HFFc6 (cell line): ENCODE measurements at places on chromosomes 1 and 21. TPM values are rescaled to one million over a fixed set of nuclear protein-coding genes. Genes with fewer than 3 reads are reported as not detected.

Gene KRTAP12-2
- total RNA-seq, result not detected in 3 replicates

DNA sequence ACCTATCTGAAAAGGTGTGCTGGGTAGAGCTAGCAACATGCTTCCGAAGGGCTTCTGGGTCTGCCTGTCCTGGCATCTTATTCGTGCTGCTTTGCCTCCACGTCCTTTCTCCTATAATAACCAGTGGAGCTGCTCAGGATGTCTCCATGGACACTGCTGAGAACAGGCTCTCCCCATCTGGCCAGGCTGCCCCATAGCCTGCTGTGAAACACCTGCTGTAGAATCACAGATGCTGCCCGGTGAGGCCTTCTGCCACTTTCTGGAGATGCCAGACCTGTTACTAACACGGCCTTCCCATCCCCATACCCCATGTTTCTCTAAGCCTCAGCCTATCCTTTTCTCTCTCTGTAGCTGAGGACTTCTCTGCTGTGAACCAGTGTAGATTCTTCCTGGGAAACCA, 120.5 kb downstream of the IER5 start:
- no peak for DNase-seq

DNA sequence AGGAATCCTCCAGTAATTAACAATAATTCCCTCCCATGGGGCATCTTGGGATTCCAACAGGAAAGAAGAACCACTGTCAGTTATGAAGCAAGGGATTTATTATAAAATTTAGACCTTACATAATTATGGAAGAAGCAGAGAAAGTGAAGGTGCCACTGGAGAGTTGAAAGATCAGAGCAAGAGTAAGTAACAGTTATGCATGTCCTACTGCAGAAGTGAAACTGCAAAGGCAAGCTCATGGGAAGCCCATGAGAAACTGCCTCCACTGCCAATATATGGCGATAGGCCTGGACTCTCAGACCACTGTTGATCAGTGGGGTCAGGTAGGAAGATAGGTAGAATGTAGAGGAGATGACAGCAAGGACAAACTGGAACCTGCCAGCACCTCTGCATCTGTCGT, 123.6 kb upstream of the ZNF648 start:
- DNase-seq, result no peak

GRCh38 chr1:206895325-206895724, 1.9 kb upstream of the IL24 start:
- DNase-seq, result no peak

DNA sequence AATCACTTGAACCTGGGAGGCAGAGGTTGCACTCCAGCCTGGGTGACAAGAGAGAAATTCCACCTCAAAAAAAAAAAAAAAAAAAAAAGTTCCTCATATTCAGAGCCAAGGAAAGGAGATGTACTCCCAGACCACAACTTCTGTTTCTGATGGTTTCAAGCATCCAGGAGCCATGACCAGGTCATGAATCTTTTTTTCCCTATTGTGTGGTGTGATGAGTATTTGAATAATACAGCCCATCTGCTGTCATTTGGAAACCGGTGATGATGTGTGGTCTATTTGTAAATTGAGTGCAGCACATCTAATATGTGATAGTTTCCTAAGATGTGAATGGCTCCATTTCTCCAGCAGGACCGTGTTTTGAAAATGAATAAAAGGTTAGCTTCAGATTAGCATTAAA, 18.6 kb downstream of the PIK3CD start:
- DNase-seq, result no peak

GRCh38 chr1:51512120-51512519, 6.9 kb downstream of the EPS15 start:
- no peak for DNase-seq

- peak; percentile 73 for DNase-seq
Observed at GRCh38 chr1:198088360-198089071, 68.3 kb upstream of the NEK7 start.

- peak; percentile 95 for DNase-seq
Observed at GRCh38 chr1:24022581-24023361, 42.6 kb upstream of the SRSF10 start.

Gene CYP4A11
- not detected in 3 replicates for total RNA-seq

DNA sequence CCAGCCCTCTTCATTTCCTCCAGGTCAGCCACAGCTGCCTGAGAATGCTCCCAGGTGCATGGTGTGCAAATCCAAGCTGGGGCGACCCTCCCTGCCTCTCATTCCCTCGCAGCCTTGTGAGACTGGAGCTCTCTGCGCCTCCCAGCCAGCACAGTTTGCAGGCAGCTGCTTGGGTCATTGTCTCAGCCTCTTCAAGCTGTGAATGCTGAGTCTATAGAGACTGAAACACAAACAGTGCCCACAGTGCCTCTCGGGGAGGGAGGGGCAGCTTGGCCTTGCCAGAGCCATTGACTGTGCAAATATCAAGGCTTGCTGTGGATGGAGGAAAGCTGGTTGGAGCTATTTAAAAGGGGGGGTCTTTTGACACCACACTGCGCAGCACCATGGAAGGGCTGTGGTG, 10.6 kb downstream of the PLXNA2 start:
- no peak for DNase-seq

Gene TBX19
- total RNA-seq, result 0.34 to 0.55 TPM (median 0.41 TPM) in 3 replicates

DNA sequence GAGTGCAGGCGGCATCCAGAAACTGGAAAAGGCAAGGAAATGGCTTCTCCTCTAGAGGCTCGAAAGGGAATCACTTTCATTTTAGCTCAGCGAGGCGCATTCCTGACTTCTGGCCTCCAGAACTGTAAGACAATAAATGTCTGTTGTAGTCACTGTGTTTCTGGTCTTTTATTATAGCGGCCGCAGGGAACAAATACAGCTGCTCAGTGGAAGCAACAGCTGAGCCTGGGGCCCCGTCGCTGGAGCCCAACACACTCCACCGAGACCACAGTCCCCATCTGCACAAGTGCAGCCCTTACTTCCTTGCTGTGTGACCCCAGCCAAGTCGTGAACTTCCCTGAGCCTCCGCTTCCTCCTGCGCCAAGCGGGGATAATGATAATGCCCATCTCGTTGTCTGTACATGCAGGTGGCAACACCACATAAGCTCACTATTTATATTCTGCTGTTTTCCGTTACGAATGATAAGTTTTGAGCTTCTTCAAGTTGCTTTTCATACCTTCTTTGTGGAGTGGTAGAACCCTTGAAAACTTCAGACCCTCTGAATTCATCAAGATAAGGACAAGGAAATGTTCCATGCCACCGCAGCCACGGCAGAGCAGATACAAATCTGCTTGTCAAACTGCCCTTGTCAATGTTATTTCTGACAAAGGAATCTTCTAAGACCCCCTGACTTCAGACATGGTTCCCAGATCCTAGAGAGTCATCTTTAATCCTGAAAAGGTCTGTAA, 3.2 kb upstream of the LAPTM5 start:
- no peak for DNase-seq

Gene KRTAP7-1
- not detected in 3 replicates for total RNA-seq

Gene CBR3
- total RNA-seq, result 17.9 to 24.1 TPM (median 20.8 TPM) in 3 replicates

DNA sequence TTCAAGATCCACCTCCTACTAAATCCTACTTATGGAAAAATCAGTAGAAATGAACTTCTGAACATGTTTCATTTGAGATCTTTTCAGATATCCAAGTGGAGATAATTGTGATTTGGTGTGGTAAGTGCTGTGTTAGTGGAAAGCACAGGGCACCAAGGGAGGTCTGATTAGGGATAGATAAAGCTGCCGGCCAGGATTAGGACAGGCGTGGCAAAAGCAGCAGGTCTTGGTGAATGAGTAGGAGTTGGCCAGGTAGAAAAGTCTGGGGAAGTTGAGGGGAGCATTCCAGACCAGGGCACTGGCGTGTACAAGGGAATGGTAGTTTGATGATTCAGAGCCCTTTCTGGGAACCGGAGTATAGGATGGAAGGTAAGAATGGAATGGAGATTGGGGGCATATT, 47.8 kb downstream of the AZIN2 start:
- DNase-seq, result no peak

GRCh38 chr1:117076648-117077047, 16.5 kb downstream of the TTF2 start:
- no peak for DNase-seq

- DNase-seq, result no peak
Observed at GRCh38 chr1:204495777-204496176, 1.2 kb upstream of the PIK3C2B start.

- DNase-seq, result no peak
Observed at GRCh38 chr1:83109692-83110091, 889.2 kb downstream of the TTLL7 start.

Gene CELA2A
- total RNA-seq, result not detected in 3 replicates

DNA sequence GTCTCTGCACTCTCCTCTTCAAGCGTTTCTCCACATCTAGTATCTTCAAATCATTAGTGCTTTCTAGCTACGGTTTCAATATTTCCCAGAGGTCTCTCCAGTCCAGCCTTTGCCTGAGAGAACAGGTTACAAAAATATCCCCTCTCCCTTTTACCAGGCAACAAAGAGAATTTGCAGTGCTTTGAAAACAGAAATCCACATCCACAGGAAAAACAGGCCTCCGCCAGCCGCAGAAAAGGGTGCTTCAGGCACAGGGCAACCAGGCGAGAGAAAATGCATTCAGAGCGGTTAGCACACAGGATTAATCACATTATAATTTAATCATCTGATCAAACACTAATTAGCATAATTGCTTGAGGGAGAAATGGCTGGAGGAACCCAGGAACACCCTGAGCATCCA, 13.8 kb downstream of the DSCAM start:
- DNase-seq, result no peak

Gene FCAMR
- total RNA-seq, result not detected in 3 replicates

Gene UBR4
- total RNA-seq, result 80.3 to 111 TPM (median 98.3 TPM) in 3 replicates

Gene RRAGC
- total RNA-seq, result 24.7 to 27.2 TPM (median 25.0 TPM) in 3 replicates

DNA sequence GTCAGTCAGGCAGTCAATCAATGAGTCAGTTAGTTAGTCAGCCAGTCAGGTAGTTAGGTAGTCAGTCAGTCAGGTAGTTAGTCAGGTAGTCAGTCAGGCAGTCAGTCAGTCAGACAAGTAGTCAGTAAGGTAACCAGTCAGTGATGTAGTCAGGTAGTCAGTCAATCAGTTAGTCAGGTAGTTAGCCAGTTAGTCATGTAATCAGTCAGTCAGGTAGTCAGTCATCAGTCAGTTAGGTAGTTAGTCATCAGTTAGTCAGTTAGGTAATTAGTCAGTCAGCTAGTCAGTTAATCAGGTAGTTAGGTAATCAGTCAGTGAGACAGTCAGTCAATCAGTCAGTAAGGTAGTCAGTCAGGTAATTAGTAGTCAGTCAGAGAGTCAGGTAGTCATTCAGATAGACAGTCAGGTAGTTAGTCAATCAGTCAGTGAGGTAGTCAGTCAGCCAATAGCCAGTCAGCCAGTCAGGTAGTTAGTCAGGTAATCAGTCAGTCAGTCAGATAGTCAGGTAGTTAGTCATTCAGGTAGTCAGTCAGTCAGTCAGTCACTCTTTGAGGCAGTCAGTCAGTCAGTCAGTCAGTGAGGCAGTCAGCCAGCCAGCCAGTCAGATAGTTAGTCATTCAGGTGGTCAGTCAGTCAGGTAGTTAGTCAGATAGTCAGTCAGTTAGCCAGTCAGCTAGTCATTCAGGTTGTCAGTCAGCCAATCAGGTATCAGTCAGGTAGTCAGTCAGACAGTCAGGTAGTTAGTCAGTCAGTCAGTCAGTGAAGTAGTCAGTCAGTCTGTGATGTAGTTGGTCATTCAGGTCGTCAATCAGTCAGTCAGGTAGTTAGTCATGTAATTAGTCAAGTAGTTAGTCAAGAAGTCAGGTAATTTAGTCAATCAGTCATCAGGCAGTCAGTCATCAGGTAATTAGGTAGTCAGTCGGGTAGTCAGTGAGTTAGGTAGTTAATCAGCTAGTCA, 15.3 kb downstream of the KRTAP10-1 start:
- DNase-seq, result no peak

Gene ARTN
- 0.50 to 0.55 TPM (median 0.53 TPM) in 3 replicates for total RNA-seq

Gene PROX1
- 0.15 to 0.96 TPM (median 0.34 TPM) in 3 replicates for total RNA-seq

- DNase-seq, result no peak
Observed at GRCh38 chr1:14616632-14617396, 18.3 kb downstream of the KAZN start.

DNA sequence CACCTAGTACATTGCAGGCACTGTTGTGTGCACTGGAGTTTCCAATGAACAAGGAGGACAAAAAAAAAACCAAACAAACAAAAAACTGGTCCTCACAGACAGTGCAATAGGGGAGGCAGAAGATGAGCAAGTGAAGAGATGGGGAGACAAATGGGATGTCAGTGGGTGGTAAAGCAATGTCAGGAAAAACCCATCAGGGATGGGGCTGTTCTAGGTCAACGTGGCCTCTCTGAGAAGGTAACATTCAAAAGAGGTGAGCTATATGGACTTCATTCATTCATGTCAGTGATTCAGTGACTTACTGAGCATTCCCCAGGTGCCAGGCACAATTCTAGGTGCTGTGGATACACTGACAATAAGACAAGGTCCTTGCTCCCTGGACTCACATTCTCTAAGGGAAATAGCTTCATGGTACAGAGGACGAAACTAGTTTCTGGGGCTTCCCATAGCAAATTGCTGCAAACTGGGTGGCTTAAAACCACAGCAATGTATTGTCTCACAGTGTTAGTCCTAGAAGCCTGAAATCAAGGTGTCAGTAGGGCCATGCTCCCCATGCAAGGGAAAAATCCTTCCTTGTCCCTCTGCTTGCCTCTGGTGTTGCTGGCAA, 140.5 kb upstream of the KLHDC7A start:
- DNase-seq, result no peak

GRCh38 chr1:234546890-234547788, 62.8 kb downstream of the IRF2BP2 start:
- DNase-seq, result no peak

- DNase-seq, result no peak
Observed at GRCh38 chr1:197633447-197634078, 141.7 kb downstream of the DENND1B start.

Gene GREM2
- 5.4 to 13.7 TPM (median 5.5 TPM) in 3 replicates for total RNA-seq

Gene ETV3
- 19.6 to 21.3 TPM (median 20.6 TPM) in 3 replicates for total RNA-seq

GRCh38 chr1:82593561-82593960, 792.8 kb downstream of the ADGRL2 start:
- DNase-seq, result no peak

- no peak for DNase-seq
Observed at GRCh38 chr1:157574836-157575235, 22.5 kb upstream of the FCRL5 start.

Gene KLHL17
- total RNA-seq, result 13.2 and 14.6 TPM in 2 replicates

DNA sequence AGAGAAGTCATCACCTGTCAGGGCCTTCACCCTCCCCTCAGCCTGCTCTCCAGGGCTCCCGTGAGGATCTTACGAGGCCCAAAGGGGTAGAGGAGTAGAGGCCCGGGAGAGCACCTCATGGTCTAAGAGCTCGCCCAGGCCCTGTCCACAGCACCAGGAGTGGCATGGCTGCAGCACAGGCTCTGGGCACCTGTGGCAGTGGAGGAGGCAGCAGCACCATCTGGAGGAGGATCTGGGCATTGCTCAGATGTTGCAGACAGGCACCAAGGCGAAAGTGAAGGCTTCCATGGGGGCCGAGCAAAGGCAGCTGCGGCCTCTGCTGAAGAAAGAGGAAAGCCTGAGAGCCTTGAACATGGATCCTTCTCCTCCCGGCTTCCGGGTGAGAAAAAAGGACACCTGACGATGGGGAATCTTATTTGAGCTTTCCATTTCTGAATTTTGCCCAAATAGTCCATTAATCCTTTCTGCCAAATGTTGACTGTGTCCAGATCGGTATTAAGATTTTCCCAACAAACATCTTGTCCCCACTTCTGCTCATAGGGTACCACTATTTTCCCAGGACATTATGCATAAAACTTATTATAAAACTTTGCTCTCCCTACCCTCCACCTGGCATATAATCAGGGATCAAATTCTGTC, 604.7 kb downstream of the PTPRC start:
- peak; percentile 49 for DNase-seq

- DNase-seq, result no peak
Observed at GRCh38 chr21:25324666-25325065, 282.6 kb downstream of the MRPL39 start.

Gene ESPN
- total RNA-seq, result not detected in 3 replicates
